ENCODE measurements at places on chromosomes 7 and 10. TPM values are rescaled to one million over a fixed set of nuclear protein-coding genes. Genes with fewer than 3 reads are reported as not detected.

Gene ASAH2
- total RNA-seq, result 4.4 TPM

Gene OPALIN
- total RNA-seq, result not detected

Gene OR9A2
- not detected for total RNA-seq

Gene TEX47
- total RNA-seq, result not detected

Gene KLLN
- total RNA-seq, result 0.10 TPM

Gene NEUROD6
- not detected for total RNA-seq

Gene SFMBT2
- total RNA-seq, result 3.5 TPM

Gene VAX1
- 0.81 TPM for total RNA-seq

Gene TMEM236
- 0.03 TPM for total RNA-seq

Gene NODAL
- 151 TPM for total RNA-seq

Gene LAMB1
- total RNA-seq, result 77.2 TPM

Gene CSTF2T
- 21.5 TPM for total RNA-seq

Gene CDK14
- total RNA-seq, result 28.6 TPM

Gene RAB19
- total RNA-seq, result 3.8 TPM

Gene CYTH3
- total RNA-seq, result 14.3 TPM

Gene ST8SIA6
- total RNA-seq, result 1.8 TPM

Gene GRID2IP
- 0.33 TPM for total RNA-seq

Gene GPER1
- 0.14 TPM for total RNA-seq

Gene PRSS2
- total RNA-seq, result 0.97 TPM

Gene SORCS3
- 0.03 TPM for total RNA-seq

Gene LRRC4
- 5.8 TPM for total RNA-seq

Gene CUBN
- 0.10 TPM for total RNA-seq

Gene CCDC186
- 5.9 TPM for total RNA-seq

Gene ASB4
- total RNA-seq, result not detected

Gene ELFN1
- 16.0 TPM for total RNA-seq

Gene C10orf67
- total RNA-seq, result not detected

Gene GIMAP1
- not detected for total RNA-seq

All from H7 (cell line).